Renal pelvis (tissue), 12 donors: ENCODE measurements at places on chromosomes 13 and 19.

DNA sequence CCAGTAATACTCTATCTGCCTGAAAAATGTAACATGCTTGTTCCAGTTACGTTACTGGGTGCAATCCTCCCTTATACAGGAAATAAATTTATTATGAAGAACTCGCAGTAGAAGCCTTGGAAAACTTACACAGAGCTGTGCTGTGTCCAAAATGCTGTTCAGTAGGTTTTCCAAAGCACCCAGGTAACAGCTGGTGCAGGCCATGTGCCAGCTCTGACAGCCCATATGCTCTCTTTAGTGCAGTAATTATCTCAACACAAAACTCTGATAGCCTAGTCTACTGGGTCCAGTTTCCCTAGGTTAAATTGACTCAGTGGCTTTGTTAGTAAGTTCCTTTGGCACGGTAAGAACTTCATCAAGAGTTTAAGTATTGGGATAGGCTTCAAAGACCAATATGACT is 120.7 kb upstream of the OBI1 start:
- no peak for DNase-seq

DNA sequence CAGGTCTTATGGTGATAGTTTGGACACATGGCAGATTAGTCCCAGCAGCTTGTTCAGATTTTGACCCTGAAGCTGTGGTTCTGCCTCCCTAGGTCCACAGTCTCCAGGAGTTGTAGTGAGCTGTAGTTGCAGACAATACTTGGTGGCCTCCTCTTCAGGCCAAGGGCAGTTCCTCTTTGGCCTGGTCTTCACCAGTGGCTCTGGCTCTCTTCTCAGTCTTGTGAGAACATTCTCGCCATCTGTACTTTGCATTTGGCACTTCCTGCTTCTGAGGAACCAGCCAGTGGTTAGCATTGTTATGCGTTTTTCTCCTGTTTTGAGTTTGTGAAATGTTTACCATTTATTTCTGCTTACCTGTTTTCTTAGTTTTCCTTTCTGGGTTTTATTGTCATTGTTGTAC is 40.7 kb downstream of the PCCA start:
- DNase-seq = no peak

DNA sequence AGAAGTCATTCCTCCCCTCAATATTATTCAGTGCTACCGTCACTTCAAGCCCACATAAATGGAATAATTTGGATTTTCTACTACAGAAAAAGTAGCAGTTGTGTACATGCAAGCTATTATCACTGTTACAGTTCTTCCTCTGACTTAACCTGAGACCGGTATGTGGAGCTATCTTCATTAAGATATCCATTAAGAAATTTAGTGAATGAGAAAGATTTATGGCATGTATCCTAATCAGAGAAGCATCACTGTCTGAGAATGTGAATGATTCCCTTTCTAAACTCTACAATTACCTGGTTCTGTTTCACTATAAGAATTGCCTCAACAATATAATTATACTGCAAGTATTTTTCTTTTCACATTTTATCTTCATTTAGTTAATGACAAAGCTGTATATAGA is 278.7 kb downstream of the KLF5 start:
- DNase-seq = no peak

DNA sequence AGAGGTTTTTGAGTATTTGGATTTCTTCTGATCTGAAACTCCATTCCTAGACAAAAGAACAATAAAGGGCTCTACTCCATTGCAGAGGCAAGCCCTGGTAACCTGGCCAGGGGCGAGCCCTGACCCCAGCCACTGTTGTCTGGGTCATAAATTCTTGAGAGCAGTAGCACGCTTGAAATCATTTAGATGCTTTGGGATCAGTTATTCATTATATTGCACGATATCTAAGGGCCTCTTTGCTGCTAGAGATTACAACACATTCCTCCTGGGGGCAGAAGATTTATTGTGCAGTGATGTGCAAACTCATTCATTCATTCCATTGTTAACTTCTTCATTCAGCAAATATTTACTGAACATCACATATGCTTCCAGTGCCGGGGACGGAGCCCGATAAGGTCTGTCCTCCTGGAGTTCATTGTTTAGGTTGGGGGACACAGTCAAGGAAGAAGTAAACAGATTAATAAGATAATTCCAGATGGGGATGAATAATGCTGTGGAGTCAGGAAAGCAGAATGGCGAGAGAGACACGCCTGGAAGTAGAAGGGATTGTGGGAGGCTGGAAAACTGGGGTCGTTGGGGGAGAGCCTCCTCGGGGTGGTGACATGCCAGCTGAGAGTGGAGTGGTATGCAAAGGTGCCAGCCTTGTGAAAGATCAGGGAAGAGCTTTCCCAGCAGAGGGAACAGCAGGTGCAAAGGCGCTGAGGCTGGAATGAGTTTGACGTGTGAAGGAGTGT is 34.9 kb downstream of the SIPA1L3 start:
- DNase-seq = no peak

DNA sequence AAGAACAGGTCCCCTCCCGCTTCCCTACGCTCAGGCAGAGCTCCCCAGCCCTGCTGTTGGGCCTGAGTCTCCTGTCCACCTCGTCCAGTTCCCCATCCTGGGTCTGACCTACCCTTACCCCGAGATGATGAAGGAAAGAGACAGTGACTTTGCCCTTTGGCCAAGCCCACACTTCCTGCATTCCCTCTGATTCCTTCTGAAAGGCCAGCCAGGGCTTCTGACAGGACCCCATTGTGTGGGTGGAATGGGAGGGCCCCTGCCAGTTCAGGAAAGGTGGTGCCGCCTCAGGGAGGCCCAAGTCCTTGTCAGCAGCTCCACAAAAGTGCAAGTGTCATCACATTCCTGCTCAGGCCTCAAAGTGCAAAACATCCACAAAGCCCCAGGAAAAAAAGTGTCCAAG is 177.8 kb downstream of the PAN3 start:
- DNase-seq = no peak

DNA sequence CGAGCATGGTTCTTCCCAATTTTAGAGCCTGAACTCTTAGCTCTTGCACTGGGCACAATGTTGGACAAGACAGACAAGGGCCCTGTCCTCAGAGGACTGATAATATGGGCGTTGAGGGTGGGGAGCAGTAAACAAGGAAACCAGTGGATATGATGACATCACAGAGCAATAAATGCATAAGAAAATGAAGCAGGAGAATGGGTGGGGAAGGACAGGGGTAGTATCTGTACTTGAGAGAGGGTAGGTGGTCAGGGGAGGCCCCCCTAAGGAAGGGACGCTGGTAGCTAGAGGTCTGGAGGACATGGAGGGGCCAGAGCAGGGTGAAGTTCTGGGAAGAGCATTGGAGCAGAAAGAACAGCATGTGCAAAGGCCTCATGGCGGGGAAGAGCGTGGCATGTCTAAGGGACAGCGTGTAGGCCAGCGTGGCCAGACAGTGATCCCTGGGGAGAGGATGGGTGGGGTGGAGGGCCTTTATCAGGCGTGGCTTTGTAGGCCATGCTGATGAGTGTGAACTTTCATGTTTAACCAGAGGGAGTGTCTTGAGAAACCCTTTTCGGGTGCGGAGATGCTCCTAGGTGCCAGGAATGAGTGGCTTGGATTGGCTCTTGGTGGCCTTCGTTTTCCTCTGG is 15.1 kb upstream of the ZNF536 start:
- no peak for DNase-seq

DNA sequence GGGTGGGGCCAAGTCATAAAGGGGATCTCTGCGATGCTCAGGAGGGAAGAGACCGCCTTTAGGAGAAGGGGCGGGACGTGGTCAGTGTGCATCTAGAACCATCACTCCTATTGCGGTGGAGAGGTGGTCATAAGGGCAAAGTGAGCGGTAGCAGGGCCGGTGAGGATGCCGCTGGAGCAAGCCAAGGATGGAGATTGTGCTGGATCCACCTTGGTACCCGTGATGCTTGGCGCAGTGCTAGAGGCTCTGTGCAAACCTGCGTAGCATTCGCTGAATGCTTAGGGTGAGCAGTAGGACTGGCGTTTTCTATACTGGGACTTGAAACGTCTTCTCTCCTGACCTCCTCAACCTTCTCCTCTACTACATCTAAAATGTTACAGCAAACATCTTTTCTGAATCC is 294.2 kb downstream of the FGF9 start:
- no peak for DNase-seq

DNA sequence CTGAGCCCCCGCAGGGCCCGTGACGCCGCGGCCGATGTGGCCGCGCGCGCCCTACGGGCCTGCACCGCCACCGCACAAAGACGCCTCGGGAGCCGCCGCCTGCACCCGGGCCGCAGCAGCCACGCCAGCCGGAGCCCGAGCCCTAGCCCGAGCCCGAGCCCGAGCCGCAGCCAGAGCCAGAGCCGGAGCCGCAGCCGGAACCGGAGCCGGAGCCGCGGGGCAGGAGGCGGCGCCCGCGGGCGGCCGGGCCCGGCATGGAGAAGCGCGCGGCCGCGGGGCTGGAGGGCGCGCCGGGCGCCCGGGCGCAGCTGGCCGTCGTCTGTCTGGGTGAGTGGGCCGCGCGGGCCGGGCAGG is 379 bp downstream of the LRP3 start:
- DNase-seq = no peak

GRCh38 chr19:31110336-31110735 is 238.9 kb downstream of the TSHZ3 start:
- no peak for DNase-seq

GRCh38 chr13:94412870-94413597 is 66.4 kb downstream of the DCT start:
- no peak for DNase-seq

DNA sequence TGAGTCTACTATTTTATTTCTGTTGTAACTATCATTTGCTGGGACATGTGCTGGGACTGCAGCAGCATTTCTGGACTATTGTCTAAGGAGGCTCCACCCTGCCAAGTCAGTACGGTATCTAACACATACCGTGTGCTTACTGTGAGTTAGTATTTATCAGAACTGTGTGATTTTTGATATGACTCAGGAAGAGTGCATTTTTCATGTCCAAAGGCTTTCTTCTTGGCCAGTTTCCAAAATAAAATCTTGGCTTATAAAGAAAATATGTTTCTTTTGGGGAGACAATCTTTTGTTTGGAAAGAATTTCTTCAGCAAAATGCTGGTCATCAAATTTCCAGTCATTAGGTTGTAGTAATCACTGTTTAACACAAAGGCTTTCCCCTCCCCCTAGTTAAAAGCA is 11.6 kb downstream of the PARP4 start:
- no peak for DNase-seq

- DNase-seq = no peak
Measured at GRCh38 chr19:47142779-47143178, 12.1 kb downstream of the SAE1 start.

DNA sequence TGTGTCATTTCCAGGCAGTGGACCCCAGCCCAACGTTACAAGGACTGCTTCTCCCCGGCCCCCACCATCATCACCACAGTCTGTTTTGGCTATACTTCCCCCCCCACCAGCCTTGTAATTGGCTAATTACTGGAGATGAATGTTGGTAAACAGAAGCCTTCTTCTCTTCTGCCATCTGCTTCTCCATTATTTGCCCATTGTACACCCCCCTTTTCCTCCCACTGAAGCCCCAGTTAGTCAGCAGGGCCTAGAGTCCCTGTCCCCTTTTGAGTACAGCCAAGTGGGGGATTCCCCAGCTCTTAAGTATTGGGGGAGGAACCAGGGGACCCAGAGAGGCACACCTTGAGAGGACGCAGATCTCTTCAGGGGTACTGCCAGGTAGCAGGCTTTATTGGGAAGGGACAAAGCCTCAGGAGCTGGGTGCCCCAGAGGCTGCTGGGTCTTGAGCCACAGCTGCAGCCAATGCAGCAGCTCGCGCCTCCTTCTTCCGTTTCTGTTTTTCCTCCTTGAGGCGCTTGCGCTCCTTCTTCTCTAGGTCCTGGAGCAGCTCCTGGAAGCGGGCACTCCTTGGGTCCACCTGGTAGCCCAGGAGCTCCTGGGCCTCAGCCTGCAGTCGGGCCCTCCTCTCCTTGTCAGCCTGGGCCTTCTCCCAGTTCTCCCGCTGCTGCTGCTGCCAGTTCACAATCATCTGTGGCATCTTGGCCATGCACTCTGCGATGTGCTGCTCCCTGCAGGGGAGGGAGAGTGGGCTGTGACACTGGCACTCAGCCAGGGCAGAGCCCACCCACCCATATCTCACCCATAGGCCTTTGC is 3.0 kb downstream of the GADD45GIP1 start:
- DNase-seq = no peak

DNA sequence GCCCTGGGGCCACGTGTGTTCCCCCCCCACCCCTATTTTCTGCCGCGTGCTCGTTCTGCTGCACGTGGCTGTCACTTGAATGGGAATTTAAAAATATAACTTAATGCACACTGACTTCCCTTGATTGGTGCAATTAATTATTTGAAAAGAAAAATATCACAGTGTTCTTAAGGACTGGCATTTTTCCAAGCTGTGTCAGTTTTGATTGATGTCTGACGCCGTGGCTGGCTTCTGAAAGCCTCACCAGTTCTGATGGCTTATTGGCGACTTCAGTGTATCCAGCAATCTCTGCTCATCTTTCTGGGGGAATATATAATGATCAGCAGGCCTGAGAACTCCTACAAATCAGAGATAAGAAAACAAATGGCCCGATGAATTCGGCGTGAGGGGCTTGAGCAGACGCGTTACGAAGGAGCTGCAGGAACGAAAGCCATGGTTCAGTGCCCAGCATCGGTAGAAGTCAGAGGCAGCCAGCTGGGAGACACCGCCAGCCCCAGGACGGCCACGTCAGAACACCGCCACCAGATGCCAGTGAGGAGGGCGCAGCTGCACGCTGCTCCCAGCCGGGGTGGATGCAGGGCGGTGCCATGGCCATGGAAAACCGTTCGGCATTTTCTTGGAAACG is 111.2 kb downstream of the KDM4B start:
- no peak for DNase-seq

DNA sequence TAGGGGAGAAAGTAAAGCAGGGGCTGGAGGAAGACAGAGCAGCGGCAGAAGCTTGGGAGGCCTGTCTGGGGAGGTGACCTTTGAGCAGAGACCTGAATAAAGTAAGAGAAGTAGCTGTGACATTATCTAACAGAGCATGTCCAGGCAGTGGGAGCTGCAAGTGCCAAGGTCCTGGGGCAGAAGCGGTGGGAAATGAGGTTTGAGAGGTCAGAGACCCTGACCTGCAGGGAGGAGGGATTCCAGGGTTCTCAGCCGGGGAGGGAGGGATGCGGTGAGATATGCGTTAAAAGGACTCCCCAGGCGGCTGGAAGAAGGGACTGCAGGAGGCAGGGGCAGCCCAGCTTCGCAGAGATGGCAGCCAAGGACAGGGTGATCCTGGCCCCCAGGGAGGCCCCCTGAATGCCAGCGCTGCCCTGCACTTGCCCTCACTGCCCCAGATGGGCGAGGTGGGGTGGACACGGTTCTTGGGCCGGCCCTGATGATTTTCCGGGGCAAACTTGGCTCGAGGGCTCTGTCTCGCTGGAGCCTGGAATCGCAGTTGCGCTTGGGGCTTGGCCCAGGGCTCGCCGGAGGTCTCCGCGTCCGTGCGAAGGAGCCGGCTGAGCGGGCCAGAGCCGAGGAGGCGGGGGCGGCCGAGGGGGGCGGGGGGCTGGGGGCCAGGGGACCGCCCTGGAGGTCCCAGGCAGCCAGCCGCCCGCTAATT is 3.2 kb downstream of the CRLF1 start:
- no peak for DNase-seq

GRCh38 chr13:29511980-29512379 is 83.5 kb downstream of the SLC7A1 start:
- no peak for DNase-seq
